ENCODE measurements at places on chromosomes 3 and 15. TPM values are rescaled to one million over a fixed set of nuclear protein-coding genes. Genes with fewer than 3 reads are reported as not detected.

CDC25A gene
- total RNA-seq, result 12.3 TPM

DAZL gene
- not detected for total RNA-seq

QTRT2 gene
- total RNA-seq, result 26.3 TPM

CPEB1 gene
- 2.4 TPM for total RNA-seq

PTX3 gene
- total RNA-seq, result 0.86 TPM

ARF4 gene
- total RNA-seq, result 167 TPM

LRTM1 gene
- not detected for total RNA-seq

EIF4G1 gene
- total RNA-seq, result 253 TPM

AGBL1 gene
- total RNA-seq, result not detected

IMPG2 gene
- not detected for total RNA-seq

GOLGA6L25 gene
- not detected for total RNA-seq

SEMA3F gene
- 11.0 TPM for total RNA-seq

MBD4 gene
- 24.1 TPM for total RNA-seq

GOLGA8Q gene
- 0.25 TPM for total RNA-seq

SNTN gene
- total RNA-seq, result not detected

C3orf20 gene
- total RNA-seq, result 0.03 TPM

EAF1 gene
- total RNA-seq, result 16.3 TPM

TGM5 gene
- not detected for total RNA-seq

MCTP2 gene
- total RNA-seq, result not detected

TRPC1 gene
- total RNA-seq, result 8.1 TPM

DUOXA1 gene
- 0.09 TPM for total RNA-seq

ITGA11 gene
- 4.9 TPM for total RNA-seq

TMEM158 gene
- total RNA-seq, result 25.6 TPM

NDN gene
- 0.09 TPM for total RNA-seq

CADPS gene
- not detected for total RNA-seq

CCNB2 gene
- 103 TPM for total RNA-seq

SPINT1 gene
- 1.1 TPM for total RNA-seq

TUSC7 gene
- not detected for total RNA-seq

ARNT2 gene
- total RNA-seq, result 15.9 TPM

GPR176 gene
- total RNA-seq, result 13.2 TPM

CNBP gene
- total RNA-seq, result 338 TPM

MEGF11 gene
- 0.48 TPM for total RNA-seq

POTEB gene
- total RNA-seq, result not detected

ECE2 gene
- not detected for total RNA-seq

SATB1 gene
- 0.14 TPM for total RNA-seq

CD96 gene
- not detected for total RNA-seq

MST1 gene
- total RNA-seq, result 0.99 TPM

PLCH1 gene
- total RNA-seq, result 1.4 TPM

TICRR gene
- 13.7 TPM for total RNA-seq

ARHGAP31 gene
- total RNA-seq, result 1.7 TPM
